ENCODE measurements at places on chromosomes 7 and 10. TPM values are rescaled to one million over a fixed set of nuclear protein-coding genes. Genes with fewer than 3 reads are reported as not detected.

Gene CYP26A1
- not detected for polyA plus RNA-seq

Gene PAX2
- polyA plus RNA-seq, result 237 TPM

Gene CROT
- 31.6 TPM for polyA plus RNA-seq

Gene SPOCK2
- polyA plus RNA-seq, result 157 TPM

Gene GPR15LG
- 0.19 TPM for polyA plus RNA-seq
